ENCODE measurements at places on chromosomes 7 and 10.

- no peak for DNase-seq
Measured at GRCh38 chr7:74000489-74001149, 27.4 kb upstream of the ELN start.

GRCh38 chr10:99435986-99436638, 5.7 kb upstream of the GOT1 start:
- no peak for DNase-seq

DNA sequence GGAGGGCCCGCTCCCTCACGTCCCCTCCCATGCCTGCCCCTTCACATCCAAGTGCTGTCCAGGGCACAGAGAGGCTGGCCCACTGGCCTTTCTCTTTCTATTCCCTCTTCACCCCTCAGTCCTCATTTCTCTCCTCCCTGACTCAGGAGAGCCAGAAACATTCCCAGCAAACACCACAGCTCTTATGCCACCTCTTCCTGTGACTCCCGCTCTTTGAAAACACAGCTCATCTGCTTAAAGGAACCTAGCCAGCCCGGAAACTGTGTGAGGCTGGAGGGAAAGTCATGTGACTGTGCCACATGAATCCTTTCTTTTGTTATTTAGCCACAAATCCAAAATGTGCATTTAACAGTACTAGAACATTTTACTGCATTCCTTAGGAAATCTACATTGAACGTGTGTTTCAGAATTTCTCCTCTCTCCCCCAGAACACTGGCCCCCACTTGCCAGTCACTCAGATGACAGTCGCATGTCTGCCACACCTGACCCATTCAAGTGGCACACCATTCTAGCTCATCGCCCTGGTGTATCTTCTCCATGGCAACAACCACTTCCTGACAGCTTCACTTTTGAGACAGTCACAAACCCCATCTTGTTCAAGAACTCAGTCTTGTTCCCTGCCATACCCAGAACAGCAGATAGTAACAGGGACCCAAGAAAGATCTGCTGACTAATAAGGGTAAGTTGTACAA, 42.8 kb downstream of the GRB10 start:
- peak; percentile 61 for DNase-seq

- no peak for DNase-seq
Measured at GRCh38 chr10:112532189-112532588, 85.2 kb downstream of the VTI1A start.

- DNase-seq: no peak
Measured at GRCh38 chr10:13693783-13694700, 107.3 kb downstream of the PRPF18 start.
